ENCODE measurements at places on chromosomes 16 and 17.

DNA sequence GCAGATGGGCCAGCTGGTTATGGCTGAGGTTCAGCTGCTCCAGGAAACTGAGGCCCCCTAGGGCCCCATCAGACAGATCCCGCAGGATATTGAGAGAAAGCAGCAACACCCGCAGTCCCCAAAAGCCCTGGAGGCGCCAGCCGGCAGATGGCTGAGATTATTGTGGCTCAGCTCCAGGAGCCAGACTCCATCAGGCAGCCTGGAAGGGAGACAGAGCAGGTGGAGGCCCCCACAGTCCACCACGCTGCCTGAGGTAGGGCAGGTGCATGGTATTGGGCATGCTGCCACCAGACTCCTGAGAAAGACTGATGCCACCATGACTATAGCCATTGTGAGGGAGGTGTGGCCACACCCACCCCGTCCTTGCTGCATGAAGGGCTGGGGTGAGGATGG lies 9.5 kb upstream of the TMEM101 start:
- no peak for DNase-seq

GRCh38 chr17:15662681-15663080 lies 21.4 kb downstream of the TRIM16 start:
- no peak for DNase-seq

GRCh38 chr17:77096570-77097214 lies 44.1 kb upstream of the SEC14L1 start:
- DNase-seq, result peak; percentile 84

GRCh38 chr17:50564916-50565315 lies 4.4 kb downstream of the CACNA1G start:
- peak; percentile 85 for DNase-seq

- no peak for DNase-seq
Observed at GRCh38 chr17:42560246-42560645, 1.7 kb upstream of the COASY start.

DNA sequence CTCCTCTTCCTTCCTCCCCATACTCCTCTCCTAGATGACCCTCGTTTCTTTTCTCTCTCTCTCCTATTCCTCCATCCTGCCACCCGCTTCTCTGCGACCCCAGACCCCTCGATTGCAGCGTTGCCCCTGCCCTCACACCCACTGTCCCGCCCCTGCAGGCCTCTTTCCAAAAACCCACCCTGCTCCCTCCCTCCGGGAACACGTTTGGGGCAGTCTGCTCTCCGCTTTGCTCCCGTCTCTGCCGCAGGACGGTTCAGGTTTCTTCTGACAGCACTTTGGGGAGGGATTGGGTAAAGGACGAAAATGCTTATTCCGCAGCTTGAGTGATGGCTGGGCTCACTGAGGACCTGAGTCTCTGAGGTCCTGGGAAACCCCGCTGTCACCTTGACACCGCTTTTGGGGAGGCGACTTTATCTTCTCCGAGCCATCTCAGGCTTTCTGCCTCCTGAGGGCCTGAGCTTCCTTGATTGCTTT lies 690 bp downstream of the NDE1 start:
- DNase-seq, result peak; percentile 71

- no peak for DNase-seq
Observed at GRCh38 chr17:37089956-37090355, 141.2 kb downstream of the AATF start.

- no peak for DNase-seq
Observed at GRCh38 chr17:75036643-75037268, 10.0 kb downstream of the ATP5PD start.

- peak; percentile 26 for DNase-seq
Observed at GRCh38 chr16:75495076-75495674, at the start of gene CHST6. Gene CHST6 (minus strand): TSS chr16:75495441. CDS start chr16:75479828, 15,613 bp downstream.

- no peak for DNase-seq
Observed at GRCh38 chr16:72173997-72174396, 2.0 kb upstream of the PMFBP1 start.

- DNase-seq, result no peak
Observed at GRCh38 chr17:16254773-16255400, 37.9 kb downstream of the PIGL start.

DNA sequence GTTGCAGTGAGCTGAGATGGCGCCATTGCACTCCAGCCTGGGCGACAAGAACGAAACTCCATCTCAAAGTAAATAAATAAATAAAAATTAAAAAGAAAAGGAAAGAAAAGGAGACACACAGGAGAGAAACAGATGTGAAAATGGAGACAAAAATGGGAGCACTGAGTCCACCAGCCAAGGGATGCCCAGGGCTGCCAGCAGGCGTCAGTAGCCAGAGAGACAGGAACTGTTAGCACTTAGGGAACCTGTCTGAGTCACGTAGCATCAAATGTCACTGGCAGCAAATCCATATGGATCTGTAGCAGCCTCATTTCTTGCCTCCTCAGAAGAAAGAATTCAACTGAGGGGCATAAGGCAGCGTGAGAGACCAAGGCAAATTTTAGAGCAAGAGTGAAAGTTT lies 79.7 kb downstream of the CYLD start:
- DNase-seq, result no peak

GRCh38 chr16:3879887-3880564 lies 487 bp downstream of the CREBBP start:
- DNase-seq, result peak; percentile 88

DNA sequence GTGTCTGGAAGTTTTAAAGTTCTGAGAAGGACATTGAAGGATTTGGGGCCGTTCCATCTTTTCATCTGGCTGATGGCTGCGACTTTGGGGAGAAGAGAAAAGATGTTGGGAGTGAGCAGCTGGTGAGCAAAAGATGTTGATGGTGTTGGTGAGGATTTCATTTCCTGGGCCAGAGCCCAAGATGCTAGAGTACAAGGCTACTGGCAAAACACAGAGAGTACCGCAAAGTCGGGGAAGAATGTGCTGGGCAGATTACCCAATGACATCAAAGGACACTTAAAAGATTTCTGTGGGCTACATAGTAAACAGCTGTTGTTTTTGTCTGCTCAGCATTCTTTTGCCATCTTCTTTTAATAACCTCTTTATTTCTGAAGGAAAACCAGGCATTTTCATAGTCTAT lies 49.4 kb upstream of the GAS7 start:
- peak; percentile 27 for DNase-seq

GRCh38 chr17:56521414-56522141 lies 71.9 kb upstream of the NOG start:
- DNase-seq, result no peak

DNA sequence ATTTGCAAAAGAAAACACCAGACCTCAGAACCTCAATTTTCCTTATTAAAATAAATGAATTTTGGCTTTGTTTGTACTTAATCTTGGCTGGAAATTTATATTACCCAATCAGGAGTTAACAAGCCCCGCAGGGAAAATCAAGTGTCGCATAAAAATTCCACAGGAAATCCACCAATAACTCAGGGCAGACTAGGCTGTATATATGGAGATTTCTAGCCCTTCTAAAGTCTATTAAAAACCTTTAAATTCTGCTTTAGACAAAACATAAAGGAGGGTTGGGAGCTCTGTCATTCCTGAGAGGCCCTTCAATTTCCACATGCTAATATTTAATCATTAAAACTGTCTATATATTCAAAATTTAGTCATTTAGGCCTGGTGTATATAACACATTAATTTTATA lies 434.7 kb downstream of the CDH11 start:
- no peak for DNase-seq

DNA sequence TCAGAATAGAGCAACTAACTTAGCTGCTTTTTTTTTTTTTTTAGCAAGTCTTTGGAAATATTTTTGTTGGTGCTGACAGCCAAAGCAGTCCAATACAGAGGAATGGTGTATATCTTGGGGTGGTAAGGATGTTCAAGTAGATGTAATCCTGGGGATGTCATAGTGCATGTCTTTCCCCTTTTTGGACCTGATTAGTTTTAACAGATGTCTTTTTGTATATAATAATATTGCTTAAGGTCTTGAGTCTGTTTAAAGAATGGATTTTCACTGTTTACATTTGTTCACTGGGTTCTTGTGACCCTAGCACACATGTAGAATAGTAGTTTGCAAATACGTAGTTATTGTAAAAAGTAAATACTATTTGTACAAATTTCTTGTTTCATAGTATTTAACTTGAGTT lies 7.9 kb downstream of the TAF15 start:
- DNase-seq, result no peak

GRCh38 chr16:22844416-22844815 lies 30.5 kb downstream of the HS3ST2 start:
- DNase-seq, result no peak

DNA sequence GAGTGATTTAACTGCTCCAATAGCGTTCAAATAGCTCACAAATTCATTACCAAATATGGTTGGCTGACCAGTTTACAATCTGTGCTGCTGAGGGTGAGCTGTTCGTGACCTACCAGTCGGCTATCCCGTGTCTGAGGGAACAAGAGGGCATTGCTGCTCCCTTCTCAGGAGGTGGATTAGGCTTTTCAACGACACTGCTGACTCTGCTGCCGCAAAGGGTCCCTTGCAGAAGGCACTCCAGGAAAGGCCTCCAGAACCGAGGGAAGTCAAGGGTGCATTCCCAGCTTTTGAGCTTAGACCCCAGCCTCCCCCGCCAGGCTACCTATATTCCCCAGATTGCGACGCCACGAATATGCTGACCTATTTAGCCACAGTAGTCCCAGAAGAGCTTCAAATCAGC lies 32.3 kb downstream of the GJC1 start:
- no peak for DNase-seq

GRCh38 chr16:17491140-17491662 lies 20.4 kb upstream of the XYLT1 start:
- DNase-seq, result no peak

DNA sequence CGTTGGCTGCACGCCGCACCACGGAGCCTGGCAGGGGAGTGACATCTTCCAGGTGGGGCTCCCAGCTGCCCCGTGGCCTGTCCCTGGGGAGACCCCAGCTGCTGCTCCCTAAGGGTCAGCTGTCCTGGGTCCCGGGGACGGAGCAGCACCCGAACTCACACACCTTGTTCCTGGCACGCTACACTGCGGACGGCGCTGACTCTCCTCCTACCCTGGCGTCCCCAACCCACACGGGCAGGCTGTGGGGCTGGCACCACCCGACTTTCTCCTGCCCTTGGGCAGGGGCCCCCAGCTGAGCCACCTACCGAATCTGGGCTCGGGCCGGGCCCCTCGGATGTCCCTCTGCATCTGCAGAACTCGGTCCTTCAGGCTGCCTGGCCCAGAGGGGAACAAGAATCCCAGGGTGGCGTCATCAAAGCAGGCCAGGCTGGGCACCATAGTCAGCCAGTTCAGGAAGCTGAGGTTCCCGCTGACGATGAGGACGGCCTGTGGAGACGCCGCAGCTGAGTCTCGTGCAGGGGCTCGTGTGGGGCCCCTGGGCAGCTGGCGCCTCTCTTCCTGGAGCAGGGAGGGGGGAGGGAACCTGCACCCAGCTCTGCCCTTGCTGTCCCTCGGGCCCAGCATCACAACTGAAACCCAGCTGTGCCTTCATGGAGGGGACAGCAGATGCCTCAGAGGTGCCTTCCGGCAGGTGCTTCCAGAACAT lies 70.5 kb upstream of the GNG13 start:
- no peak for DNase-seq

GRCh38 chr17:44389723-44390202 lies 314 bp upstream of the ITGA2B start:
- DNase-seq, result no peak

GRCh38 chr16:80667251-80667560 lies 126.4 kb downstream of the DYNLRB2 start:
- no peak for DNase-seq

DNA sequence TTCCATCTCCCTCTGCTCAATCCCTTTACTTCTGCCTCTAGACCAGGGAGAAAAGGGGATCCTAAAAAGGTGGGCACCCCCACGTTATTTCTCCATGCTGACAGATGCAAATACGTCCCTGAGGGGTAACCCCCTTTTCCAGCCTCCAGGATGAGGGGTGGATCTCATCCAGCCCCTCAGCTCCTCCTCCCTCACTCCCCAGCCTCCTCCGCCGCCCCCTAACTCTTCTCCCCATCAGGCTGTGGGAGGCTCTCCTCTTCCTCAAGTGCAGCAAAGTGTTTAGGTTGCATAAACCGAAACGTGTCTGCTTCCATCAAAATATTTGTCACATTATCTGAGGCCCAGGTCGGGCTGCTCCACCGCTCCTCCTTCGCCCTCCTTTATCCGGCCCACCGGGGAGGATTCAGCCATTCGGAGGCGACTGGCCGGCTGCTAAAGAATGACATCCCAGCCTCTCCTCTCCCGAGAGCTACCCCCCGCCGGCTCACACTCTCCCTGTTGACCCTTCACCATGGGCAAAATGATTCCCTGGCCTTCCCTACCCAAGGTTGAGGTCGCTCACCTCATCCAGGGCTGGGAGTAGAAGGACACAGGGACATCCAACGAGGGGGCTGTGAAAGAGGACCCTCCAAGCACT lies 1.2 kb upstream of the C1QL1 start:
- no peak for DNase-seq
